Right ventricle myocardium inferior (tissue), 1 donor: ENCODE measurements at places on chromosomes 1 and 21.

DNA sequence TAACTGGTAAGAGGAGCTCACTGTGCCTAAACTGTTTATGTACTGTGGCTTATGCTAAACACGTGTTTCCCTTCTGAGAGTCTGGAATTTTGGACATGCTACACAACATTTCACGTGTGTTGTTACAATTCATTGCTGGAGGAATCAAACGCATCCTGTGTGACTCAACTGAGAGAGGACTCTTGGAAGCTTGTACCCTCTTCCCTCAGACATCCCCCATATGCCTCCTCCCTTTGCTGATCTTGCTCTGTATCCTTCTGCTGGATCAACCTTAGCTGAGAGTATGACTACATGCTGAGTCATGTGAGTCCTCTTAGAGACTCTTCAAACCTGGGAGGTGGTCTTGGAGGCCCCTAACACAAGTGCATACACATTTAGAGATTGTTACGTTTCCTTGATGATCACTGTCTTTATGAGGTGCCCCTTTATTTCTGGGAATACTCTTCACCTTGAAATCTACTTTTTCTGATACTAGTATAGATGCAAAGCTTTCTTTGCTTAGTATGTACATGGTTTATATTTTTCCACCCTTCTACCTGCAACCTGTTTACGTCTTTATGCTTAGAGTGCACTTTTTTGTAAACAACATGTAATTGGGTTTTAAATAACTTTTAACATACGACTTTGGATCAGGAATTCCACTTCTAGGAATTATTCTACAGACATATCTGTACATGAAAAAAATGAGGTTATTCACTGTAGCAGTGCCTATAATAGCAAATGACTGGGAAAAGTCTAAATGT, 8.7 kb downstream of the NPHP4 start:
- no peak for DNase-seq

DNA sequence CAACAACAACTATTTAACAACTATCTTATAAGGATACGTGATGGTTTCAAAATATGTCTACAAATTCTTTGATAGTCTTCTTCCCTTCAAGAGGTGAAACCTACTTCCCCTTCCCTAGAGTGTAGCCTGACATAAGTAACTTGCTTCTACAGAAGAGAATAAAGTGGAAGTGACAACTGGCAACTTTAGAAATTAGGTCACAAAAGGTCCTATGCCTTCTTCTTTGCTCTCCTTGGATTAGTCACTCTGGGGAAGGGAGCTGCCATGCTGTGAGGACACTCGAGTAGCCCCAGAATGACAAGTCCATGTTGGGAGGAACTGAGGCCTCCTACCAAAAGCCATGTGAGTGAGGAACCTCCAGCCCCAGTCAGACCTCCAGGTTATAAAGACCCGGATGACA, 19.2 kb downstream of the EFCAB14 start:
- DNase-seq = no peak

DNA sequence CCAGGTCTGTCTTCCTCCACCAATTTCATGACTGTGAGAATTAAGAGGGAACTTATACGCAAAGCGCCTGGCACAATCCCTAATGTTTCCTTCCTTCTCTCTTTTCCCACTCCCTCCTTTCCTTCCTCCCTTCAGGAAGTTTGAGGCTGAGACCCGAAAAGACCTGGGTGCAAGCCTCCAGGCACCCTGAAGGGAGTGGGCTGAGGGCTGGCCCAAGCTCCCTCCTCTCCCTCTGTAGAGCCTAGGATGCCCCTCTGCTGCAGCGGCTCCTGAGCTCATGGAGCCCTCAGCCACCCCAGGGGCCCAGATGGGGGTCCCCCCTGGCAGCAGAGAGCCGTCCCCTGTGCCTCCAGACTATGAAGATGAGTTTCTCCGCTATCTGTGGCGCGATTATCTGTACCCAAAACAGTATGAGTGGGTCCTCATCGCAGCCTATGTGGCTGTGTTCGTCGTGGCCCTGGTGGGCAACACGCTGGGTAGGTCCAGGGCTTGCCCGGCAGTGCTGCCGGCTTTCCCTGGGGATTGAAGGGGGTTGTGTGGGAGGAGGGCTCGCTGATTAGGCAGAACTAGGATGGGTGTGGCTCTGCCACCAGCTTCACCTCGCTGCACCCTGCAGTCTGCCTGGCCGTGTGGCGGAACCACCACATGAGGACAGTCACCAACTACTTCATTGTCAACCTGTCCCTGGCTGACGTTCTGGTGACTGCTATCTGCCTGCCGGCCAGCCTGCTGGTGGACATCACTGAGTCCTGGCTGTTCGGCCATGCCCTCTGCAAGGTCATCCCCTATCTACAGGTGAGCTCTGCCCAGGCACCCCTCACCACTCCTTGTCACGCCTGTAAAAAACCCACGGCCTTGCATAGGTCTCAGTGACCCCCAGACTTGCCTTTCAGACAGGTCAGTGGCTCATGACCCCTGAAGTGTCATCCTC, 1.7 kb downstream of the HCRTR1 start:
- no peak for DNase-seq

GRCh38 chr1:228923973-228924686, 188.9 kb downstream of the RHOU start:
- no peak for DNase-seq

GRCh38 chr1:205326812-205327466, 5.4 kb upstream of the NUAK2 start:
- DNase-seq = no peak
